ENCODE measurements at places on chromosomes 7 and 10.

DNA sequence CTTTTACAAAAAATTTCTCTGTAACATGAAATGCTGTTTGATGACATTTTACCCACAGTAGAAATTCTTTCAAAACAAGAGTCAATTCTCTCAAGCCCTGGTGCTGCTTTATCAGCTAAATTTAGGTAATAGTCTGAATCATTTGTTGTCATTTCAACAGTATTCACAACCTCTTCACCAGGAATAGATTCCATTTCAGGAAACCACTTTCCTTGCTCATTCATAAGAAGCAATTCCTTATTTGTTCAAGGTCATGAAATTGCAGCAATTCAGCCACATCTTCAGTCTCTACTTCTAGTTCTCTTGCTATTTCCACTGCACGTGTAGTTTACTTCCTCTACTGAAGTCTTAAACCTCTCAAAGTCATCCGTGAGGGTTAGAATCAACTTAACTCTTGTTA lies 14.1 kb downstream of the STAG3 start:
- DNase-seq = peak; percentile 66

DNA sequence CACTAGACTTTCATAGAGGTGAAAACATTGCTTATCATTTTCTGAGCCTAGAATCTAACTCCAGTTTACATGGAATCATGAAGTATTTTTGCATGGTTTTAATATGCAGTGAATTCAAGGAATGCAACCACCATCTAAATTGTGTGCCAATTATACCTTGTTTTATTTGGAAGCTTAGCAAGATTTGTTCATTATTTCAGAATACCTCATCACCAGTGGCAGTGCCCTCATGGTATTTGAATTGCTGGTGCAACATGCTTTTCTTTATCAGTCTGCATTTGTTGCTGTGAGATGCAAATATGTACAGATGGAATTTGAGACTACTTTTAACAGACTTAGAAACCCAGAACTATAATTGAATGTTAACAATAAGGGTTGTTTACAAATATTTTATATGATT lies 18.7 kb upstream of the ZNF800 start:
- DNase-seq = no peak

DNA sequence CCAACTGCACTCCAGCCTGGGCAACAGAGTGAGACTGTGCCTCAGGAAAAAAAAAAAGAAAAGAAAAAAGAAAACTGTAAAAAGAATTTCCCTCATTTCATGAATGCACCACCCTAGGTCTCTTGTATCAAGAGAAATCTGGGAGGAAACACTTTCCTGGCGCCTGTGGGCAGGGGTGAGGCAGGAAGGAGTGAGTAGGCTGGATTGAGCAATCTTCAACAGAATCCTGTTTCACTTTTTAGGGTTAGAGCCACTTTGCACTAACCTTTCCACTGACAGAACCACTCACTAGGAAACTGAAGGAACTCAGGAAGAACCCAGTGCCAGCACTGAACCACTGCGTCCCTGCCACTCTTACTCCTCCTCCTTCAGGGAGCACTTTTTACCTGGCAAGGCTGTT lies 282.1 kb downstream of the CCDC3 start:
- peak; percentile 81 for DNase-seq

DNA sequence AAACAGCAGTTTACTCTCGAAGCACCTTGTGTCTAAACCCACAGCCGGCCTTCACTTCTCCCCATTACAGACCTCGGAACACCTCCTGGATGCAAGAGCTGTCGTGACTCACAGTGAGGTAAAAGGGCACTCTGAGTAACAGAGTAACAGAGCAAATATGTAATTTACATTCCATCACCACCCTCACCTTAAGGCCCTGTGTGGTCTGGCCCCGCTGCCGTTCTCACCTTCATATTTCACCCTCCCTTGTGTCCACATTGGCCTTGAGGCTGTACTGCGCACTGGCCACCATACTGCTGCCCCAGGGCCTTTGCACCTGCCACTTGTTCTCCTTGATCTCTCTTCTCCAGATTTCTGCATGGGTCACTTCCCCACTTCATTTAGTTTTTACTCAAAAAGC lies 12.6 kb downstream of the FFAR4 start:
- DNase-seq = no peak

DNA sequence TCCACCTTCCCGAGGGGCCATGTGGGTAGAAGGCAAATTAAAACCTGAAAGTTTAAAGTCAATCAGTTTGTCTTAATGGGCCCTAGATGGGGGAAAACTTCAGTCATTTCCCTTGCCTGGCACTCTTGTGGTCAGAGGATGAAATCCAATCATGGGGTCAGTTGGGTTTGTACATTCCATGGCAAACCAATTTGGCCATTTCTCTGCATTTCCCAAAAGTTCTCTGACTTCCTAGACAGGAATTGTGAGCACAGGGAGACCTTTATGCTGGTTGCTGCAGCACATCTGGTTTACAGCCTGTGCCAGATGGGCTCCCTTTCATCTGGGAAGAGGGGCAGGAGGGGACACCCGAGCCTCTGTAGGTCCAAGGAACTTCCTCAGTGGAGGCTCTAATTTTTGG lies 113.0 kb downstream of the CYP26A1 start:
- no peak for DNase-seq

DNA sequence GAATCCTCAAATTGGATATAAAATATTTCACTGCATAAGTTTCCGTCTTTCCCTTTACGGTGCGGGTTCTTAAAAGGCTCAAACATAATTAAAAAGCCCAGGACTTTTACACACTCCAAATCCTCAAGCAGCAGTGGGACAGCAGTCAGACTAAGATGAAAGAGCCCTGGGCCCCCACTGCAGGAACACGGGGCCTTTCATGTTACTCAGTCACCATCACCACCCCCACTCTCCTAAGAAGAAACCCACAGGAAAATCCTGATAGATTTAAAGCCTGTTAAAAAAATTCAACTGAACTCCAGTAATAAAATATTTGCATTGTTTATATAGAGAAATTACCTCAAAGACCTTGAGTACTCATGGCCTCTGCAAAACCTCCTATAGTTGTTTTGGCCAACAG lies 74.0 kb upstream of the TRIL start:
- no peak for DNase-seq

GRCh38 chr10:32059472-32059871 lies 3.2 kb upstream of the KIF5B start:
- no peak for DNase-seq

- DNase-seq = peak; percentile 95
Observed at GRCh38 chr10:32982293-32982709, 24.3 kb upstream of the ITGB1 start.

DNA sequence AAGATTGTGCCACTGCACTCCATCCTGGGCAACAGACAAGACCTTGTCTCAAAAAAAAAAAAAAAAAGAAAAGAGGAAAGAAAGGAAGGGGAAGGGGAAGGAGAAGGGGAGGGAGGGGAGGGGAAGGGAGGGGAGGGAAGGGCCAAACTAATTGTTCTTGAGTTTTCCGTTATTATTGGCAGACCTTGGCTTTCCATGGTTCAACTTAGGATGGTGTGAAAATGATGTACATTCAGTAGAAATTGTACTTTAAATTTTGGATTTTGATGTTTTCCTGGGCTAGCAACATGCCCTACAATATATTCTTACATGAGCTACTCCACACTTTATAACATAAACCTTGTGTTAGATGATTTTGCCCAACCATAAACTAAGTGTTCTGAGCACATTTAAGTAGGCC lies 1.2 kb upstream of the TMEM72 start:
- DNase-seq = no peak

DNA sequence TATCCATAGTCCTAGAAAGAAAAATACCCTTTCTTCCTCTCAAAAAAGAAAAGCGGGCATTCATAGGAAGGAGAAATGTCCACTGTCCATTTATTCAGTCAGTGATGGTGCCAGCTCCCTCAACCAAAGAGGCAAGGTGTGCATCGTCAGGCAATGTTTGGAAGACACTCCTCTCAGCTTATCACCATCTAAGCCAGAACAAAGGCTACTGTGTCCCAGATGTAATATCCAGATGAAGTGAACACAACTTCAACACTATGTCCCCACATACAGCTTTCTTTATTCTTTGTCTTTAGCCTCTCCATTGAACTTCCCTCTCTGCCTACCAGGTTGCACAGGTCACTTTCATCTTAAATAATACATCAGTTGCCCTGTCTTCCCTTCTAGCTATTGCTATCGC lies 131.4 kb upstream of the RNF32 start:
- no peak for DNase-seq

Measured in fibroblast of the aortic adventitia (primary cell).